ENCODE measurements at places on chromosomes 12 and 14.

DNA sequence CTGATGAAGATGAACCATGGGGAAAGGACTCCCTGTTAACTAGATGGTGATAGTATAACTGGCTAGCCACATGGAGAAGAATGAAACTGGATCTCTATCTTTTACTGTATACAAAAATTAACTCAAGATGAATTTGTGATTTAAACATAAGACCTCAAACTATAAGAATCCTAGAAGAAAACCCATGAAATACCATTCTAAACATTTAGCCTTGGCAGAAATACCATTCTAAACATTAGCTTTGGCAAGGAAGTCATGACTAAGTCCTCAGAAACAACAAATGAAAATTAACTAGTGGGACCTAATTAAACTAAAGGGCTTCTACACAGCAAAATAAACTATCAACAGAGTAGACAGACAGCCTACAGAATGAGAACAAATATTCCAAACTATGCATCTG is 28.4 kb upstream of the NOVA1 start:
- DNase-seq = no peak

DNA sequence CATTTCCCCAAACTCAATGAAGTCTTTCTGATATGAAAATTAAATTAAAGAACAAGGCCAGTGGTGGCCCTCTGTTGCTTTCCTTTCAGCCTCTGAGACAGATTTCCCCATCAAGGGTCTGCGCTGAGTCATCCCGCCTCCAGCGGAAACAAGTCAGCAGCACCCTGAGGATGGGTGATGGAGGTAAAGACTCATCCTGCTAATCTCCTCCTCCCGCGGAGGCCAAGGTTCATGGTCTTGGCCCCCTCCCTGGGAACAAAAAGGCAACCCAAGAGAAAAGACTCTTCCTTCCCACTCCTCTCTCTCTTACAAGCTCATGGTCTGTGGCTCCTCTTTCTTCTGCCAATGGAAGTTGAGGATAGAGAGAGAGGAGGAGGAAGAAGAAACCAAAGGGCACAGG is 9.0 kb upstream of the NUMB start:
- no peak for DNase-seq

GRCh38 chr12:54337280-54337842 is 12.4 kb downstream of the COPZ1 start:
- no peak for DNase-seq

- no peak for DNase-seq
These were observed 11.5 kb downstream of the DUSP16 start for GRCh38 chr12:12551115-12551514.

DNA sequence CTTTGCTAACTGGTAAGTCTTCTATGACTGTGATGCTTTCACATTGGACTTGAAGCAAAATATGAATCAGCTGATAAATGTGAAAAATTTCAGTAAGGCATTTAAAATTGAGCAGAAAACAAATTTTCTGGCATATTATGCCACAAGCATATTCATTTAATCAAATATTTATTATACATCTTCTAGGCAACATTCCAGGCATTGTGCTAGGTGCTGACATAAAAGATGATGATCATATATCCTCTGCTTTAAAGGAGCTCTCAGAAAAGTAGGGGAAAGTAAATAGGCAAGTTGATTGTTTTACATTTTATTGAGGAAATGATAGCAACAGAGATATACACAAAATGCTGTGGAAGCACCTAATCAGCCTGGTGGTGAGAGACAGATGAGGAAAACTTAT is 248.9 kb downstream of the SLC16A7 start:
- no peak for DNase-seq

DNA sequence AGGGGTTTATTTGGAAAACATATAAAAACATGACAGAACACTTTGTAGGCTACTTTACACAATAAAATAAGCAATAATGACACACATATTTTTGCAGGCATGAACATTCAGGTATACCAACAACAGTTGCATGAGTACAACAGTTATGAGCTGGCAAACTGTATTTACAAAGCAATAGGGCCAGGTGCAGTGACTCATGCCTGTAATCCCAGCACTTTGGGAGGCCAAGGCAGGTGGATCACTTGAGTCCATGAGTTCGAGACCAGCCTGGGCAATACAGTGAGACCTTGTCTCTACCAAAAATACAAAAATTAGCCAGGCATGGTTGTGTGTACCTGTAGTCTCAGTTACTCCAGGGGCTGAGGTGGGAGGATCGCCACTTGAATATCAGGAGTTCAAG is 101.1 kb downstream of the BMP4 start:
- DNase-seq = no peak

DNA sequence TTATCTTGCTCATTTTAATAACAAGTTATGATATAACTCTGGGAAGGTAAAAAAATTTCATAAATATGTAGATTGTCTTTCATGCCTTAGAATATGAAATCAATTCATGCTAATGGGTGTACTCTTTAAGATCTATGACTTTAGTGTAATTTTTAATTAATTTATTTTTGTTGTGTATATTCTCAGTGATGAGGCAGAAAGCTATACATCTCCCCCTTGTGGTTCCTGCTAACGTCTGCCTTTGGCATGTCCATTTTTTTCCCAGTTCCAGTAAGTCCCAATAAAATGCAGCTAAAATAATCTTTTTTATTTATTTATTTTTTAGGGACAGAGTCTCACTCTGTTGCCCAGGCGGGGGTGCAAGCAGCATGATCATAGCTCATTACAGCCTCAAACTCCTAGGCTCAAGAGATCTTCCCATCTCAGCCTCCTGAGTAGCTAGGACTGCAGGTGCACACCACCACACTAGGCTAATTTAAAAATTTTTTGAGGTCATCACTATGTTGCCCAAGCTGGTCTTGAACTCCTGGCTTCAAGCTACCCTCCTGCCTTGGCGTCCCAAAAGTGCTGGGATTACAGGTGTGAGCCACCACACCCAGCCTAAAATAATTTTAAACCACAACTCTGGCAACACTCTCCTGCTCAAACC is 3.3 kb upstream of the CHURC1 start:
- peak; percentile 26 for DNase-seq

DNA sequence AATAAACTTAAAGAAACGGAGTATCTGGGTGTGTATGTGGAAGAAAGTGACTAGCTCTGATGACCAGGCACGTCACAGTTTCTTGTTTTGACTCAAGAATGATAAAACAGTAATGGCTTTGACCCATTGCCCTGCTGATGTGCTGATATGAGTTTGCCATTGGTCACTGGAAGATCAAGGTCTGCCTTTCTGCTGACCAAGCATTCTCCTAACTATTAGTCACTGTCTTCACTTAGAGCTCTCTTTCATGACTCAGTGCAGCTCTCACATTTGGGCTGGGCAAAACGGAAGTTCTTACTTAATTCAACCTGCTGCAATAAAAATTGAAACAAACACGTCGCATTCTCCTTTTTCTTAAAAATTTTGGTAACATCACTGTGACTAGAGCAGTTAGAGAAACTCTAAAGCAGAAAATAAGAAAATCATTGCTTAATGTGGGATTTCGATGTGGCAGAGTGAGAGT is 366.7 kb downstream of the BTG1 start:
- peak; percentile 77 for DNase-seq

DNA sequence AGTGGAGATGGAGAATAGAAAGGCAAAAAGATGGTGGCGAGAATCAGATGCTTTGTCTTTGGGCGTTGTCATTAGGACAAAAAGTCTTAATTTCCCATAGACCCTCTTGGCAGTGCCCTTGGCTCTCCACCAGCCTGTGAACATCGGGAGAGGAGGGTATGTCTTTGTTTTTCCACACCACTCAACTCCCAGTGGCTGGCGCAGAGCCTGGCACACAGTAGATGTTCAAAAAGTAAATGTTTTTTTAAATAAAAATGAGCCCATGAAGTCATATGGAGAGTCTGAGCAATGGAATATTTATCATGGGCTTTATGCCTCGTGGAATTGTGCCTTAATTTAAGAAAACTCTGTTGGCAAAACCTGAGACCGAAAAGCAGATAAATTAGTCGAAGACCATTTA is 90.4 kb downstream of the SRGAP1 start:
- no peak for DNase-seq

GRCh38 chr14:80923368-80923767 is 18.2 kb downstream of the CEP128 start:
- DNase-seq = no peak

GRCh38 chr12:100027671-100028070 is 42.9 kb upstream of the ANKS1B start:
- DNase-seq = no peak

- DNase-seq = no peak
These were observed 111.0 kb downstream of the MSRB3 start for GRCh38 chr12:65389436-65389835.

DNA sequence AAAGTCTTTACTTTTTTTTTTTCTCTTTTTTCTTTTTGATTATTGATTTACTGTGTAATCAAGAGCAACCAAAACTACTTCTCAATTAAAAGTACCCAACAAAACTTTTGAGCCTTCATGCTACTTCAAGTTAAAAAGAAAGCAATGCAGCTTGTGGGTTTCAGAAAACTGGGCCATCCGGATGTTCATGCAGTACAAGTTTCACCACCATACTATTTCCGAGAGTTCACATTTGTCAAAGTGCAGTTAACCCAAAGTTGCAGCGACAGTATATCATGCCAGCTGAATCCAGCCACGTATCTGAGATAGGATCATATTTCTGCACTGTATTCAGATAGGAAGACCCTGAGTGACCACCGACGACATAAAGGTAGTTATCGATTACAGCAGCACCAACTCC is 33.0 kb downstream of the KLHL28 start:
- DNase-seq = no peak

GRCh38 chr12:120847392-120847791 is 56.8 kb downstream of the SPPL3 start:
- no peak for DNase-seq

GRCh38 chr14:75628816-75629215 is 31.9 kb downstream of the ERG28 start:
- DNase-seq = no peak

DNA sequence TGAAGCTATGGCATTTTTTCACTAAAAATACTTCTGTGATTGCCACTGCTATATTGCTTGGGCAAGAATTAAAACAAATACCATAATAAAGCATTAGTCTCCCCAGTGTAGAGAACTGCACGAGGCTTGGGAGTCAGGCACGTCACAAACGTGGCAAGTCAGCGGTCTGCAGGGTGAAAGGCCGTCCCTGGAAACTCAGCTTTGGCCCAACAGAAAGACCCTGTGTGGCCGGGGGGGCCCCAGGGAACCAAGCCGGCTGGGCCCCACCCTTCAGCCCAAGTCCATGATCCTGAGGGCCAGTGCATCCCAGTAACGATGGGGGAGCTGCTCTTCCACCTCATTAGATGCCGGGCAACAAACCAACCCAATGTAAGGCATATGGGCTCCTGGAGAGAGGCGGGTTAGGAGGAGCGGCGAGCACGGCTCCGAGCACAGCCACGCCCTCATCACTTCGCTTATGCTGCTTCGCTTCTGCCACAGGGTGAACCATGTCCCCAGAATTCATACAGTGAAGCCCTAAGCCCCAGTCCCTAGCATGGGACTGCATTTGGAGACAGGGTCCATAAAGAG is 50.9 kb upstream of the GPR68 start:
- no peak for DNase-seq

- no peak for DNase-seq
These were observed 19.6 kb upstream of the FBRSL1 start for GRCh38 chr12:132470397-132470796.

- DNase-seq = no peak
These were observed 11.7 kb upstream of the SLC17A8 start for GRCh38 chr12:100345020-100345767.

- DNase-seq = no peak
These were observed 467 bp upstream of the JAG2 start for GRCh38 chr14:105168979-105169507.

- no peak for DNase-seq
These were observed 47.8 kb downstream of the RBM19 start for GRCh38 chr12:113918306-113918705.

DNA sequence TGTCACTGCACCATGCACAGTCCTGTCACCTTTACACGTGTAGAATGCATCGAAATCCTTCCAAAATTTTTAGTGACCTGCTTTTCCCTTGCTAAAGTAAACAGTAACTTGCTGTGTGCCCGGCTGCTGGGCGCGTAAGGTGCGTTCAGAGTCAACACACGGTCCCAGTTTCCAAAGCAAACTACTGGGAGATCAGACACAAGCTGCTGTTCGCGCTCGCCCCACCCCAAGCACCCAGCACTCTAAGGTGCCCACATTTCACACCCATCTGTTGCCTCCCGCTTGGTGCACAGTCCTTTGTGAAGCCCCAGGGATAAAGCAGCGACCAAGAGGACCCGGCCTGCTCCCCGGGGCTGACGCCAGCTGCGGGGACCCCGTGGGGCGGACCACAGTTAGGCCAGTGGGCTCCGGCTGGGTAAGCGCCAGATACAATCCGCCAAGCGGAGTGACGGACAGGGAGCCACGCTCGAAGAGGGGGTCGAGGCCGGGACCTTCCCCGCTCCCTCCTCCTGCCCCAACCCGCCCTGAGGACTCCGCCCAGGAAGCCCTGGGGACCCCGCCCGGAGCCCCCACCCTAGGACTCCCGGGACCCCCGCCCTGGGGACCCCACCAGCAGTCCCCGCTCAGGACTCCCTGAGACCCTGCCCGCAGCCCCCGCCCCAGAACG is 633 bp downstream of the STX2 start:
- peak; percentile 19 for DNase-seq

DNA sequence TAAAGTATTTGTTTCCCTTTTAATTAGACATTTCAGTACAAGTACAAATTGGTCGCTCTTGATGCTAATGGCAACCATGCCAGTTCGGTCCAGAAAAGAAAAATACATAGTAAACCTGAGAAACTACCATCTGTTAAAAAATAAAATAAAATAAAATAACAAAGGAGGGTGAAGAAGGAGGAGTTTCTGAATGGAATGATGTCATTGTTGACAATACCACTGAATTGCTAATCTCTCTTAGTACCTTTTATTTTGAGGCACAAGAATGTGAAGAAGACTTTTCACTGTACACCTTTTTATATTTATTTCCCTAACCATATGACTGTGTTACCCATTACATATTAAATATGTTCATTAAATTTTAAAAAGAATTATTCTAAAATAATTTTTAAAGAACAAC is 19.5 kb downstream of the SPX start:
- DNase-seq = no peak

- DNase-seq = no peak
These were observed 376.8 kb downstream of the RGS6 start for GRCh38 chr14:72308967-72309485.

DNA sequence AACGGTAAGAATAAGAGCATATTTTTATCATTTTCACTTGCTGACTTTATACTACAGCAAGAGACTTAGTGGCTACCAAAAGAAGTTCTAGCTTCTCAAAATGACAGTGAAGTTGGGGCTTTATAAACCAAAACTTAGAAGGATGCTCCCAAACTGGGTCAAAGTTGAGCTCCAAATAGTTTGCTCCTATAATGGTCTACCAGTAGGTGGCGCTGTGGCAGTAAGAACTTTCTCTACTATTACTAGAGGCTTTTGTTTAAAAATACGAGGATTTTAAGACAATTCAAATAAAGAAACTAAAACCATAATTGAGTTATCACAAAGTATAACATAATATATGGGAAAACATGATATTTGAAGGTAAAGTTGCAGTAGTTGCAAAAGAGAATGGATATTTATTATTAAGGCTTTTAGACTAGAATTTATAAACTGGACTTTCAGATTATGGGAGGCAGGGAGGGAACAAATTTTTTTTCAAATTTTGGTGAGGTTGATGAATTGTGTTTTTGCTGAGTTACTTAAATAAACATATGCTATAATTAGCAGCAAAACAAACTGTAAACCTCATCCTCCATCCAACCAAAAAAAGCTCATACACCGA is 75.0 kb downstream of the TGFB3 start:
- DNase-seq = peak; percentile 49

Measured in RWPE1 (cell line).